ENCODE measurements at places on chromosomes 12 and 14.

DNA sequence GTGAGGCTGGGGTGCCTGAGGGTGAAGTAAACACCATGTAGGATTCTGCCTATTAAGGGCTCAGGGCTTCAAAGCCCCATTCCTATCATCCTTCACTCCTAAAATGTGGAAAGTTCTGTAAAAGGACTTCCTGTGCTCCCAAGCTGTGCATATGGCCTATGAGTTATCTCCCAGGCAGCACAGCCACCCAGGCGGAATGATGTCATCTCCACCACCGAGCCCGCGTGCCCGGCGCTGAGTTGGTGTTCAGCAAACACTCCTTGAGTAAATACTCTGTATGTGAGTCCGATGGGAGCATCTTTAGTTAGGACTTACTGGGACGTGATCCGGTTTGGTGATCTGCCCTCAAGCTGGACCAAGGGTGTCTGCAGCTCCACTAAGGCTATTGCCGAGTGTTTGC is 437.3 kb downstream of the MED13L start:
- no peak for DNase-seq

GRCh38 chr14:54734966-54735365 is 167.7 kb downstream of the GCH1 start:
- no peak for DNase-seq

GRCh38 chr12:74319886-74320285 is 217.7 kb upstream of the ATXN7L3B start:
- DNase-seq: no peak

DNA sequence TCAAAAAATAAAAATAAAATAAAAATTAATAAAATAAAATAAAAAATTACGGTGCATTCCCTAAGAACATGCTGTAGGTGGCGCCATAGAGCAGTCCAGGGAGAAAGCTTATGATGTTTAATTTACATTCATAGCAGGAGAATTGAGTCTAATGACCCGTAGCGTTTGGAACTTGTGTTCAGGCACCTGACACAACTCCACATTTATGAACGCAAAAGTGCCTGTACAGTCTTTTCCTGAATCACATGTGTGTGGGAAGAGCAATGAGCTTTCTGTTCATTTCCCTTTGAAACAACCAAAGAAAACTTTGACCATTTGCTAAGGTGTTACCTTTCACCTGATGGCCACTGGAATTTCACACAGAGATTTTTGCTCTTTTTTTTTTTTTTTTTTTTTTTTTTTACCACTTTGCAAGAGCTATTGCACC is 60.6 kb upstream of the KCNA1 start:
- DNase-seq: no peak

DNA sequence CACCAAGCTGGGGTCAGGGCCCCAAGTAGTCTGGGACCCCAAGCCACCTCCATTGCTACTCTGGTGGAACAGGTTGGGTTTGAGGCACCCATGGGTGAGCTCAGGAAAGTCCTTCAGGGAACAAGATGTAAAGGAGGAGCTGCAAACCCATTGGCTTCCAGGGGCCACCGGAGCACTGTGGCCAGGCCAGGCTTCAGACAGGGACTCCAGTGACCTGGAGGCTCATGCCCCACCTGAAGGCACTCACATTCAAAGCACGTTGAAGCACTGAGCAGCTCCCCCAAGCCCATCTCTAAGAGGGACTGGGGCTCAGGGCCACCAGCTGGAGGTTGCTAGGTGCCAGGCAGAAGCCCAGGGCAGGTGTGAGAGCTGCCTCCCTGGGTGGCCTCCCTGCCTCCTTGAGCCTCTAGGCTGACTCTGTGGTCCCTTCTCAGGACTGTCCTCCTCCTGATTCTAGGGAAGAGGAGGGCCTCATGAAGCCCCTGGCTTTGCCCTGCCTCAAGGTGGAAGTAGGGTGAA is 49.1 kb downstream of the FAM222A start:
- no peak for DNase-seq

DNA sequence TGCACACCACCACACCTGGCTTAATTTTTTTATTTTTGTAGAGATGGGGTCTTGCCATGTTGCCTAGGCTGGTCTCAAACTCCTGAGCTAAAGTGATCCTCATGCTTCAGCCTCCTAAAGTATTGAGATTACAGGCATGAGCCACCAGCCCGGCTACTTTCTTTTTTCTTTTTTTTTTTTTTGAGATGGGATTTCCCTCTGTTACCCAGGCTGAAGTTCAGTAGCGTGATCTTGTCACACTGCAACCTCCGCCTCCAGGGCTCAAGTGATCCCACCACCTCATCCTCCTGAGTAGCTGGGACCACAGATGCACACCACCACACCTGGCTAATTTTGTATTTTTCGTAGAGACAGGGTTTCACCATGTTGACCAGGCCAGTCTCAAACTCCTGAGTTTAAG is 51.1 kb downstream of the LIMA1 start:
- no peak for DNase-seq

- DNase-seq: no peak
These were observed 846.7 kb downstream of the TMEM121 start for GRCh38 chr14:106372870-106373652.
